Naive thymus-derived CD8-positive, alpha-beta T cell (primary cell): ENCODE measurements at places on chromosomes 1 and 21. TPM values are rescaled to one million over a fixed set of nuclear protein-coding genes. Genes with fewer than 3 reads are reported as not detected.

The F13B gene
- total RNA-seq: not detected

The EFNA1 gene
- 8.5 TPM for total RNA-seq

The TCEA3 gene
- 37.7 TPM for total RNA-seq

The SLAMF6 gene
- 42.5 TPM for total RNA-seq

The TLR5 gene
- total RNA-seq: 1.2 TPM

The GJA4 gene
- total RNA-seq: not detected

The SELP gene
- total RNA-seq: 1.7 TPM

The FCN3 gene
- total RNA-seq: not detected

The C1orf185 gene
- not detected for total RNA-seq

DNA sequence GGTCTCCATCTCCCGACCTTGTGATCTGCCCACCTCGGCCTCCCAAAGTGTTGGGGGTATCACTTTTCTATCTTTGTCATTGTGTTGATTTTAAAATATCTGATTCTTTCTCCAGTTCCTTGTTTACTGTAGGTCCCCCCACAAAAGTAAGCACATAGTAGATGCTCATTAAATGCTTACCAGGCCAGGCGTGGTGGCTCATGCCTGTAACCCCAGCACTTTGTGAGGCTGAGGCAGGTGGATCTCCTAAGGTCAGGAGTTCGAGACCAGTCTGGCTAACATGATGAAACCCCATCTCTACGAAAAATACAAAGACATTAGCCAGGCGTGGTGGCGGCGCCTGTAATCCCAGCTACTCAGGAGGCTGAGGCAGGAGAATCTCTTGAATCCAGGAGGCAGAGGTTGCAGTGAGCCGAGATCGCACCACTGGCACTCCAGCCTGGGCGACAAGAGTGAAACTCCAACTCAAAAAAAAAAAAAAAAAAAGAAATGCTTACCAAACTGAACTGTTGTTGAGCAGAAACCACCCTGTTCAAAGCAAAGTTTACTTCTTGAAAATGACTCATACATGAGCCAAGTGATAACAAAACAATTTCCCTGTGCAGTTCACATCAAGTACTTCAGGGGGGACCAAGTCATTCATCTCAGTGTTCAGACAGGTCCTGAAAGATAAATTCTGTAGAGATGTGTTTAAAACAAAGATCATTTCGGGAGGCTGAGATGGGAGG lies 24.3 kb upstream of the NID1 start:
- H3K4me1 ChIP-seq: no peaks in the 10 kb centered on the region
- peaks cover 5% of the 10 kb centered on the region for H3K36me3 ChIP-seq
- H3K27me3 ChIP-seq: peaks cover 13% of the 10 kb centered on the region
- DNase-seq: no peak
- no peak overlapping the region for H3K27ac ChIP-seq

- DNase-seq: no peak
- H3K4me3 ChIP-seq: no peak overlapping the region
- H3K27ac ChIP-seq: peak overlapping the region; percentile 29
- no peaks in the 10 kb centered on the region for H3K27me3 ChIP-seq
- H3K4me1 ChIP-seq: peaks cover 27% of the 10 kb centered on the region
Measured at GRCh38 chr1:156801409-156802121, 15.1 kb downstream of the SH2D2A start.

GRCh38 chr21:33359446-33359845 lies 34.7 kb downstream of the IFNAR1 start:
- DNase-seq: no peak
- no peak overlapping the region for H3K27ac ChIP-seq
- H3K27me3 ChIP-seq: no peaks in the 10 kb centered on the region
- H3K4me3 ChIP-seq: no peak overlapping the region
- peaks cover 22% of the 10 kb centered on the region for H3K4me1 ChIP-seq

DNA sequence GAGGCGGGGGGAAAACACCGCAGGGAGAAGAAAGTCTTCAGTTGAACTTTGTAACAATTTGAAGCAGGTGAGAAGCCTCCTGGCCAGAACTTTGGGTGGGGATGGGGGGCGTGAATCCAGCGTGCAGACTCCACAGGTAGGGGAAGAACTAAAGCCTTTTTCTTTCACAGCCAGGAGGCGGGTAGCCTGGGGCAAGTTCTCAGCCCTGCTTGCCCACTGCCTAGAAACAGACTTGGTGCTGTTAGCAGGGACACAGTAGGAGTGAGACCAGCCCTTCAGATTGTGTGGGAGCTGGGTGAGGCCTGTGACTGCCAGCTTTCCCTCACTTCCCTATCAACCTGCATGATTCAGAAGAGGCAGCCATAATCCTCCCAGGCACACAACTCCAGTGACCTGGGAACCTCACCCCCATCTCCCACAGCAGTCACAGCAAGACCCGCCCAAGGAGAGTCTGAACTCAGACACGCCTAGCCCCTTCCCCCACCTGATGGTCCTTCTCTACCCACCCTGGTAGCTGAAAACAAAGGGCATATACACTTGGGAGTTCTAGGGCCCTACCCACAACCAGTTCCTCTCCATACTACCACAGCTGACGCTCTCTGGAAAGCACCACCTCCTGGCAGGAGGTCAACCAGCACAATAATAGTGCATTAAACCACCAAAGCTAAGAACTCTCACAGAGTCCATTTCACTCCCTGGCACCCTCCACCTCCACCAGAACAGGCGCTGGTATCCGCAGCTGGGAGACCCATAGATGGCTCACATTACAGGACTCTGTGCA lies 83.5 kb upstream of the CDC42BPA start:
- no peak for DNase-seq
- no peak overlapping the region for H3K27ac ChIP-seq
- H3K27me3 ChIP-seq: peaks cover 33% of the 10 kb centered on the region
- no peak overlapping the region for H3K4me3 ChIP-seq
- H3K36me3 ChIP-seq: peaks cover 8% of the 10 kb centered on the region
- no peaks in the 10 kb centered on the region for H3K4me1 ChIP-seq

DNA sequence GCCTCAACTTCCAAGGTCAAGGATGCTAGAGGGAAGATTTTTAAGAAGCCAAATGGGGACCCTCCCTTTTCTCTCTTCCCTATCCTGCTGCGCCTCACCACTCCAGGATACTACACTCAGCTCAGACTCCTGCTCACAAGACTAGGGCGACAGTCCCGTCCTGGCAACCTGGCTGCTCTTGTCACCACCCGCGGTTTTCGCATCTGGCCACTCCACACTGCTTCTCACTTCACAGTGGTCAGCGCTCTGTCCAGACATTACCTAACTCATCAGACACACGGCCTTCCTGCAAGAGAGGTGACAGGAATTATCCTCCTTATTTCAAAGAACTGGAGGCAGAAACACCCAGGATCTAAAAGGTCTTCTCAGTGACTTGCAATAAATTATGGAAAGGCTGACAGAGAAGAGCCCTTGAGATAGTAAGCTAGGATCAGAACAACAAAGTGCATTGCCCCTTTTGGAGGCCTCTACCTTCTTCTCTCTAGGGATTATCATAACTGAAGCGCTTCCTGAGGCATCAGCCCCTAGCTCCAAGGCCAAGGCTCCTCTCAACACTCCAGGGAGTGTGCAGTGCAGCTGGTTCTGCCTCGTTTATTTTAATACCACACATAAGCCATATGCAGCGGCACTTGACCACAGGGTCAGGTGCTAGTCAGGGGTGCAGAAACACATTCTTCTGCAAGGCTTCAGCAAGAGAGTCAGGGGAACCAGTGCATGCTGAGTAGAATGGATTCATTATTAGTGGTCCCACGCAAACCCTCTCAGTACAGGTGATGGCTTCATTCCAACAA lies 41.9 kb downstream of the ASTN1 start:
- H3K27ac ChIP-seq: no peak overlapping the region
- no peaks in the 10 kb centered on the region for H3K27me3 ChIP-seq
- DNase-seq: no peak

- no peak for DNase-seq
- H3K4me3 ChIP-seq: no peak overlapping the region
- no peak overlapping the region for H3K27ac ChIP-seq
- H3K27me3 ChIP-seq: peaks cover 8% of the 10 kb centered on the region
Measured at GRCh38 chr1:8202182-8202905, 115.6 kb upstream of the SLC45A1 start.

- H3K4me1 ChIP-seq: peaks cover 8% of the 10 kb centered on the region
- no peaks in the 10 kb centered on the region for H3K27me3 ChIP-seq
- H3K36me3 ChIP-seq: no peaks in the 10 kb centered on the region
- no peak for DNase-seq
Measured at GRCh38 chr21:15128267-15128666, 63.5 kb upstream of the NRIP1 start.

GRCh38 chr1:40897513-40897912 lies 35.4 kb upstream of the CITED4 start:
- no peaks in the 10 kb centered on the region for H3K36me3 ChIP-seq
- no peak overlapping the region for H3K4me3 ChIP-seq
- H3K27ac ChIP-seq: no peak overlapping the region
- H3K27me3 ChIP-seq: no peaks in the 10 kb centered on the region

- no peak for DNase-seq
- H3K36me3 ChIP-seq: no peaks in the 10 kb centered on the region
- no peaks in the 10 kb centered on the region for H3K27me3 ChIP-seq
- peak overlapping the region; percentile 5 for H3K27ac ChIP-seq
Measured at GRCh38 chr1:45929257-45929687, 125.9 kb downstream of the MAST2 start.

GRCh38 chr1:37892151-37893047 lies 33.0 kb upstream of the MTF1 start:
- no peak overlapping the region for H3K4me3 ChIP-seq
- peaks cover 16% of the 10 kb centered on the region for H3K4me1 ChIP-seq
- peak overlapping the region; percentile 33 for H3K27ac ChIP-seq
- H3K27me3 ChIP-seq: no peaks in the 10 kb centered on the region
- H3K36me3 ChIP-seq: no peaks in the 10 kb centered on the region

DNA sequence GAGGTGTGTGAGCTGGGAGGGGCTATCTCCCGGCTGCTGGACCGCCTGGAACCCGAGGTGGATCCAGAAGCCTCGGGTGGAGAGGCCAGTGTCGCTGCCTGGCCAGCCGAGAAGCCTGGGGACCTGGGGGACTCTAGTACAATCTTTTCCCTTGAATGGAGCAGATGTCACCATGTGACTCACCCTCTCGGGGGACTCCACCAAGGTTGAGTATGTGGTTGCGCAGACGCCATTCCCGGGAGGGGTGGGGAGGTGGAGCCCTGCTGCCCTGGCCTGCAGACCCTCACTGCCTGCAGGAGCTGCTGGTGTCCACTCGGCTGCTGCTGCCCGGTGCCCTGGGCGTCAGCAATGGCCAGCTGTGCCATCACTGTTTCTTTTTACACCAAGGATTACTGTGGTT lies 40.3 kb downstream of the TP73 start:
- peaks cover 2% of the 10 kb centered on the region for H3K4me1 ChIP-seq
- no peak overlapping the region for H3K4me3 ChIP-seq
- no peaks in the 10 kb centered on the region for H3K36me3 ChIP-seq
- DNase-seq: no peak

GRCh38 chr1:232940262-232940661 lies 10.1 kb upstream of the NTPCR start:
- H3K4me3 ChIP-seq: no peak overlapping the region
- H3K36me3 ChIP-seq: no peaks in the 10 kb centered on the region
- peaks cover 13% of the 10 kb centered on the region for H3K4me1 ChIP-seq
- H3K27me3 ChIP-seq: peaks cover 12% of the 10 kb centered on the region

- no peaks in the 10 kb centered on the region for H3K4me1 ChIP-seq
- no peak for DNase-seq
- H3K36me3 ChIP-seq: no peaks in the 10 kb centered on the region
- H3K27me3 ChIP-seq: no peaks in the 10 kb centered on the region
- H3K27ac ChIP-seq: no peak overlapping the region
Measured at GRCh38 chr1:118360817-118361216, 175.8 kb upstream of the SPAG17 start.

DNA sequence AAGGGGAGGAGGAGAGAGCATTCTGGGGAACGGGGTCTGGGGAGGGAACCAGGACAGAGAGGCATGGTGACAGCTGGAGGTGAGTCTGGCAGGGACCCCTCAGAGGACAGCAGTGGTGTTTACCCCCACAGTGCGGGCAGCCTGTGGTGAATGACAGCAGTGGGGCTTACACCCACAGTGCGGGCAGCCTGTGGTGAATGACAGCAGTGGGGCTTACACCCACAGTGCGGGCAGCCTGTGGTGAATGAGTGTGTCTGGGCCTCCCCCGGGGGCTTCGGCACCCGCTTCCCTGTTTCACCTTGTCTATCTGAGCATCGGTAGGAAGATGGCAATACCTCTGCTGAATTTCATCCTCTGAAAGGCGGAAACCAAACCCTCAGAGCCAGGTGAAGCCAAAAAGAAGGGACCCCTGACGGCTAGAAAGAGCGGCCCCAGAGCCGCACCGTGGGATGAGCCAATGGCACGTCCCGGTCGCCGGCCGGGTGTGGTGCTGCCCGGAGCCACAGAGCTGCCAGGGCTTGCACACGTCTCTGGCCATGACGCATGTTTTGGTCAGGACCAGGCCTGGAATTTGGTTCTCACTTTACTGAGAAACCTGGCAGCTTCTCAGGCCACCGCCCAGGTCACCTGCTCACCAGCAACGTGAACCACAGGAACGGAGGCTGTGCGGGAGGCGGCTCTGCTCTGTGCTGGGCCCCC lies 54.1 kb downstream of the SIK1 start:
- H3K27me3 ChIP-seq: no peaks in the 10 kb centered on the region
- no peak for DNase-seq
- H3K4me1 ChIP-seq: no peaks in the 10 kb centered on the region
- no peaks in the 10 kb centered on the region for H3K36me3 ChIP-seq
- H3K27ac ChIP-seq: no peak overlapping the region
- H3K4me3 ChIP-seq: no peak overlapping the region

DNA sequence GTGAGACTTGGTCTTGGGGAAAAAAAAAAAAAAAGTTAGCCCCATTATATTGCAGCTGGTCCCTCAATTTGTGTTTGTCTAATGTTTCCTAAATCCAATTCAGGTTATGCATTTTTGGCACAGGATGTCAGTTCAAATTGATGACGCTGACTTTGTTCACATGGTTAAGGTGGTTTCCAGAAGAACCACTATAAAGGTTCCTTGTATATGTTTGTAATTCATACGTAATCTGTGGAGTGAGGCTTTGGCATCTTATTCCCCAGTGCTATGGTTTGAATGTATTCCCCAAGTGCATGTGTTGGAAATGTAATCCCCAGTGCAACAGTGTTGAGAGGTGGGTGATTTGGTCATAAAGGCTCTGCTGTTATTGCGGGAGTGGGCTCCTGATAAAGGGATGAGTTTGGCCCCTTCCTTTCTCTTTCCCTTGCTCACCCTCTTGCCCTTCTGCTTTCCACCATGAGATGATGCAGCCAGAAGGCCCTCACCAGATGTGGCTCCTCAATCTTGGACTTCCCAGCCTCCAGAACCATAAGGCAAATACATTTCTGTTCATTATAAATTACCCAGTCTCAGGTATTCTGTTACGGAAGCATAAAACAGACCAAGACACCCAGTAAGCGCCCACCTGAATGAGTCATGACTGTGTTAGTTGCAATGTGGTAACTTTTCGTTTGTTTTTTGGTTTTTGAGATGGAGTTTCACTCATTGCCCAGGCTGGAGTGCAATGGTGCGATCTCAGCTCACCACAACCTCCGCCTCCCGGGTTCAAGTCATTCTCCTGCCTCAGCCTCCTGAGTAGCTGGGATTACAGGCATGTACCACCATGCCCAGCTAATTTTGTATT lies 19.5 kb upstream of the HLCS start:
- peaks cover 31% of the 10 kb centered on the region for H3K4me1 ChIP-seq
- no peaks in the 10 kb centered on the region for H3K27me3 ChIP-seq
- peak overlapping the region; percentile 86 for H3K27ac ChIP-seq
- H3K4me3 ChIP-seq: peak overlapping the region; percentile 62
- DNase-seq: peak; percentile 29

GRCh38 chr1:237041795-237042525 lies at the start of gene RYR2:
Gene RYR2 (plus strand): TSS chr1:237042184. CDS start chr1:237042522, 338 bp downstream.
- H3K27ac ChIP-seq: no peak within 1 kb of the TSS
- peaks cover 49% of the 10 kb centered on the region for H3K27me3 ChIP-seq
- peaks cover 5% of the 10 kb centered on the region for H3K36me3 ChIP-seq

- no peak overlapping the region for H3K4me3 ChIP-seq
- no peaks in the 10 kb centered on the region for H3K36me3 ChIP-seq
- no peak overlapping the region for H3K27ac ChIP-seq
- H3K4me1 ChIP-seq: no peaks in the 10 kb centered on the region
- DNase-seq: no peak
- no peaks in the 10 kb centered on the region for H3K27me3 ChIP-seq
Measured at GRCh38 chr21:43211072-43211759, 42.4 kb downstream of the CRYAA start.
